ENCODE measurements at places on chromosomes 4 and X.
A peak's percentile ranks its signal among the peaks of the same experiment; 100 is the strongest.

- DNase-seq, result no peak
Observed at GRCh38 chr4:152115794-152116193, 355.0 kb upstream of the GATB start.

DNA sequence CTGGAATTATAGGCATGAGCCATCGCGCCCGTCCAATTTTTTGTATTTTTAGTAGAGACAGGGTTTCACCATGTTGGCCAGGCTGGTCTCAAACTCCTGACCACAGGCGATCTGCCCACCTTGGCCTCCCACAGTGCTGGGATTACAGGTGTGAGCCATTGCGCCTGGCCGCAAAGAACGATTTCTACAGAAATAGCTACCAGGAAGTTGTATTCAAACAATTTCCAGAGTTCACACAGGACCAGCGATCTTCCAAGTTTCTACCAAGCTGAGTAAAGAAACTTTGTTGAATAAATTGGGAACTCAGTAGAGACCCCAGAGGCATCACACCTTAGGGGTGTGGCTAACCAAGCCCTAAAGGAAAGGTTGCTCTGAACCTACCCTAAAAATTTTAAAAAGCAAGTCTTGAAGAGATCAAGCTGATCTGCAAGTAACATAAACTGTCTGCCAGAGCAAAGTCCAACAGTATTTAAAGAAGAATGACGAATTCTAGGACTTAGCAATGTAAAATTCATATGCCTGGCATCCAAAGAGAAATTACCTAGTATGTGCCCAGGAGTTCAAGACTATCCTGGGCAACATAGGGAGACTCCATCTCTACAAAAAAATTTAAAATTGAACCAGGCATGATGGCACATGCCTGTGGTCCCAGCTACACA lies 48.4 kb upstream of the USP9X start:
- no peak for DNase-seq

DNA sequence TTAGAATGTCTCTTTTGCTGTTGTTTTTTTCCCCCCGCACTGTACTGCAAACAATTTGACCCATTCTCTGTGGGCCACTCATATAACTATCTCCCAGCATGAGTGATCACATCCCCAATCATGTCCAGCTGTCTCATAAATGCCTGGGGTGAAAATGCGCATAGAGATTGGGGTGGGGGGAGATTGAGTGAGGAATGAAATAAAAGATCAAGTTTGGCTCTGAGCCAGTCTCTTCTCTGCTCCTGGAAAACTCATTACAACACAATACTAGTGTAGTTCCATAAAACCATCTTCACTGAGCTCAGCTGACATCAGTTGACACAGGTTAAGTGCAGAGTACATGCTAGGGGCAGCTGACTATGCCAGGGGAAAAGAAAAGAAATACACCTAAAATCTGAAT lies 96.9 kb downstream of the EGF start:
- no peak for DNase-seq

- DNase-seq, result no peak
Observed at GRCh38 chr4:76622717-76623116, 187.7 kb downstream of the SHROOM3 start.

DNA sequence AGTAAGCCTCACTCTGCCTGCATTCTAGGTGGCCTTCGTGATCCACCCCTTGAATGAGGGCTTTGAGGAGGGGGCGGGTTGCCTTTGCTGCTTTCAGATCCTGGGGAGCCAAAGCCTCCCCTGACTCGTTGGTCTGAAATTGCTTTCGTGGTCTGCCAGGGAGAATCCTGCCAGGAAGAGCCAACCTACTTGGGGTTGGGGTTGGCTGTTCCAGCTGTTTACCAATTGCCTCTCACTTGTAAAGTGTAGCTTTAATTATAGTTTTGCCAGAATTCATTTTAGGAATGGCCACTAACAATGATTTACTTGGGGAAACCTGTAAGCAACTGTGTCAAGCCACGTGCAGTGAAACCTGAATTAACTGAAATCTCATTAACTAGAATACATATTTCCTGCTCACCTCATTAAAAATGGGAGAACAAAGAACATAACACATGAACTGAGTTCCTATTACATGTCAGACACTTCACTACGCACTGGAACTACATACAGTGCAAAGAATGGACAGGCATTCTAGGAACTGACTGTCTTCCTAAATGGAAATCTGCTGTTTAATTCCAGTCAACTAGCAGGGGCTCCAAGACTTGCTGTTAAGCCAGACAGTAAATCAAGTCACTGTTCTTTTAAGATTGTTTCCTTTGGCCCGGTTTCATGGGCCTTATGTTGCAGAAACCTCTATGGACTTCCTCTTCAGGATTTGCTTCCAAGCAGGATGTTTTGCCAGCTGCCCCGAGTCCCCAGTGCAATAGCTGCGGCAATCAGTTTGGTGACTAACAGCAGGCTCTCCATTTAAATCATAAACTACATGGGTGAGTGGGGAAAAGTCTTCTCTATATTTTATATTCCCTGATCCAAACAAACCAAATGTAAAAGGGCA lies 16.4 kb upstream of the NKRF start:
- no peak for DNase-seq

DNA sequence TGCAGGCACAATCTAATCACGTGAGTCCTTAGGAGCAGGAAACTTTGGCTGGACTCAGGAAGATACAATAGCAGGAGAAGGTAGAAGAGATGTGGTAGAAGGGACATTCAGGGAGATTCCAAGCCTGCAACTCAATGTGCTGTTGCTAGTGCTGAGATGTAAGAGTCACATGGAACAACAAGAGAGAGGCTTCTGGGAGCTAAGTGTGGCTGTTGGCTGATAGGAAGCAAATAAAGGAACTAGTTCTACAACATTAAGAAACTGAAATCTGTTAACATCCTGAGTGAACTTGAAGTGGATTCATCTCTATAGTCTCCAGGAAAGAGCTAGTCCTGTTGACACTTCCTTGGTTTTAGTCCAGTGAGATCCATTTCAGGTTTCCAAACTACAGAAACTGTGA lies 1207.4 kb downstream of the ADGRL3 start:
- no peak for DNase-seq

- no peak for DNase-seq
Observed at GRCh38 chrX:20309806-20310205, 43.1 kb upstream of the RPS6KA3 start.

DNA sequence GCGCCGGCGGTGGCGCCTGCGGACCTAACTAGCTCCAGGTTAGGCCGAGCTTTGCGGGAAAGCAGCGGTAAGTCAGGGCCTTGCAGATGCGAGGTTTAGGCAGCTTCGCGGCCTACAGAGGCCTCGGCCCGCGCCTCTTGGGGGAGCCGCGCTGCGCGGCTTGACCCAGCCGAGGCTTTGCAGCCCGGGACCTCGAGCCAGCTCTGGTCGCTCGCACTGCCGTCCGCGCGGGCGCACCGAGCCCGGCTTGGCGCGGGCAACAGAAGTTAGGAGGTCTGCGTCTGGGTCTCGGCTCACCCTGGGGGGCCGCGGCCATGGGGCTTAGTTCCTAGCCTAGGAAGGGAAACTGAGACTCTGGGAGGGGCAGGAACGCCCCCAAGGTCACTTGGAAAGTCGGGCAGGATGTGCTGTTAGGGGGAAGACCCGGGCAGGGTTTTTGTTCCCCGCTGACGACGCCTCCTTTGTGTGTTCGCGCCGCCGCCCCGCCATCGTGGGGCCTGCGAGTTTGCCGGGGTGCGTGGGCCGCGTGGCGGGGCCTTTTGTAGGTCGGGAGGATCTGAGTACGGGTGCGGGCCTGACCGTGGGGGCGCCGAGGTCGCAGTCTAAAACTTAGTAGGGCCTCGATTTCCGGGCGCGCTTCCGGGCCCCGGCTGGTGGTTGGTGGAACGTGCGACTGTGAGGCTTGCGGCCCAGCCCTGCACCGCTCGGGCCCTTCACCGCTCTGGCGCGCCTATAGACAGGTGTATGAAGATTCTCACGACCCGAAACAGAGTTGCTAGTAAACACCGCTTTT lies 482 bp downstream of the RNF4 start:
- DNase-seq, result peak; percentile 58

GRCh38 chr4:2817701-2818350 lies 24.9 kb downstream of the SH3BP2 start:
- DNase-seq, result peak; percentile 65

DNA sequence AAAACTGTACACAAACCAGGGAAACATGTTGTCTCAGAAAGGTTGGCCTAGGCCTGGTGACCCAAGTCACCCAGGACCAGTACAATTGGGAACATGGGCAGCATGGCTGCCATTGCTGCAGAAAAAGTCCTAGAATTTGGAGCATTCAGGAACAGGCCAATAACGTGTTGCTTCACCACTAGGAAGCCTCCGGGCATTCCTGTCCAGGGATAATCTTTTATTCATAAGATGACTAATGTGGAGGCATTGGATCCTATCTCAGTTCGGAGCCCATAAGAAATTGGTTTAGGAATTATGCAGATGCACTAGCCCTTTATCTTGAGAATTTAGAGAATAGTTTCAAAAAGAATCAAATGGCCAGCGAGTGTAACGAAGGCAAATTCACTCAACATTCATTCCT lies 242.8 kb upstream of the NDST4 start:
- DNase-seq, result no peak

DNA sequence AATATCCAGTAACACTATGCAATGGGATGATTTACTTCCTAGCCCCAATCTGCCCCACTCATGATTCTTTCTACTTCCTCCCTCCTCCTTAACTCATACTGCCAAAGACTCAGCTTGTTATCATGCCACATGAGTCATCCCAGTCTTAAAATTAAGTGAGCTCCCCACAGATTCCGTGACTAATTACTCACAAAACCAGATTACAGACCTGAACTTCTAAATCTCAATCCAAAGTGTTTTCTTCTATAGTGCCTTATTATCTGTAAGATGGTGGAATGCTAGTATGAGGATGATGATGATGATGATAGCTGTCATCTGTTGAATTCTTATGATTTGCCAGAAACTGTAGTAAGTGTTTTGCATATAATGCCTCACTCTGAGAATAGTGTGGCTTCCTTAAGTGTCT lies 27.7 kb upstream of the GPC3 start:
- no peak for DNase-seq

DNA sequence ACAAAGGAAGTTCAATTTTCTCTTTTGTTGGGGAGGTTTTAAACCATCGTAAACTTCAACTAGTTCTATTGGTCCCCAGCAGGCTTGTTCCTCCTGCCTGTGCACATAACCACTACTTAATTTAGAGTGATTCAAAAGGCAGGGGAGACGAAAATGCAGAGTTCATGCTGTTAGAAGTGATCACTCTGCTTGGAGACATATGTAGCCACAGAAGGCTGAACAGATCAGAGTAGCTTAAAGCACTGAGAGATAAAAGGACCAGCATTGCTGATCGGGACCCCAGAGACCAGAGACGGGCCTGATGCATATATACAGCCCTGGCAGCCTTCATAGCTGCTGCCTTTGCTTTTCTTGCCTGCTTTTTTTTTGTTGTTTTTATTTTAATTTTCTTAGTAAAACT lies 662.0 kb upstream of the CPEB2 start:
- DNase-seq, result no peak

DNA sequence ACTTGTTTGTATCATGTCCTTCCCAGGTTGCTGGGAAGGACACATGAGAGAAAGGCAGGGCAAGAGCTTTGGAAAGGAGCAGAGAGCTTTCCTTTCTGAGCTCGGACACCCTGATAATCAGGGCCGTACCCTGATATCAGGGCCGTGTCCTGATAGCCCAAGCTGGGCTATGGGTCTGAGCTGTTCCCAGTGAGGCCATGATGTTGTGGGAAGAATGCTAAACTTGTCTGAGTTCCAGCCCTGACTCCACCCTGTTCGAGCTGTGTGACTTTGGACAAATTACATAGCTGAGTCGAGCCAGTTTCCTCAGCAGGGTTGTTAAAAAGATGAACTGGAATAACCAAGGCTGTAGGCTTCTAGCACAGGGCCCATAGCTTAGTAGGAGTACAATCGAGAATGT lies 3.3 kb upstream of the CXCR3 start:
- DNase-seq, result no peak

- DNase-seq, result no peak
Observed at GRCh38 chr4:105189855-105190650, 43.4 kb downstream of the TET2 start.

- DNase-seq, result no peak
Observed at GRCh38 chr4:188196134-188196735, 57.0 kb downstream of the TRIML1 start.

GRCh38 chr4:94577136-94577535 lies 125.4 kb downstream of the PDLIM5 start:
- peak; percentile 28 for DNase-seq

- DNase-seq, result no peak
Observed at GRCh38 chr4:48504352-48504751, 14.3 kb downstream of the ZAR1 start.

DNA sequence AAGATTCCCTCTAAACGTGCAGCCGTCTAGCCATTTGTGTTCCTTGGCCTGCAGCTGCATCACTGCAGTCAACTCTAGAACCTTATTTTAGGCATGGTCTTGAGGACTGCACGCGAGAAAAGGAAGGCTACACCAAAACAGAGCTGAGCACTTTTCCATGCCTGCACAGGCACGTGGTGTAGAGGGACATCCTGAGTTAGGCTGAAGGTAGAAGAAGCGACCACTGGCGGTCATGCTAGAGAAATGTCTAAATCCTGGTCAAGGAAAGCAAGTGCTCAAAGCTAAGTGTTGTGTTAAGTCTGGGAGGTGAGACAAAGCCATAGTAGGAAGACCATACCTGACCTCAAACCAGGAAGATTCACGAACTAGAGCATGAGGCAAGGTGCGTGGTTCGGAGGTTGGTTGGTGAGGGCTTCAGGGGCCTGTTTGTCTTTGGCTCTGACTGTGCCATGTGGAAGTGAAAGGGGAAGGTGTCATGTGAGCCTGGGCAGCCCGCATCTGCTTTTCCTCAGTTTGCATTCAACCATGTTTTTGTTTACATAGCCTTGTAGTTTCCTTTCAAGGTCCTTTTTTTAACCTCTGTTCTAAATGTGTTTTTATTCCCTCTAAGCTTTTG lies 203.8 kb downstream of the AASDH start:
- DNase-seq, result no peak

DNA sequence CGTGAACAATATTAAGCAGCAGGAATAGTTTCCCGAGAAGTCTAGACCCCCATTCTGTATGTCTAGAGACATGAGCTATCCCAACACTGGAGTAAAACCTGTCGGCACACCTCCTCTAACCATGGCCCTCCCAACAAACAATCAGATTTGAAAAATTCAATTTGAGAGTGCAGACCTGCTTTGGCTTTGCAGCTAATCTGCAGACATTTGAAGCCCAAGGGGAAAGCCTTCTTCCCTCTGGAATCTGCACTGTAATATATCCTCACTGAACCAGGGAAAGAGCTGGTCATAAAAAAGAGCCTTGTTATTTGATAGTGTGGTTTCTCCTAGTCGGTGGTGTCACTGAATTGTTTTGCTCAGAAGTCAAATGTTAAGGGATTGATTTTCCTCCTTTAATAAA lies 44.6 kb upstream of the KLHL34 start:
- DNase-seq, result no peak

GRCh38 chr4:184769141-184769765 lies 35.4 kb upstream of the CENPU start:
- no peak for DNase-seq

DNA sequence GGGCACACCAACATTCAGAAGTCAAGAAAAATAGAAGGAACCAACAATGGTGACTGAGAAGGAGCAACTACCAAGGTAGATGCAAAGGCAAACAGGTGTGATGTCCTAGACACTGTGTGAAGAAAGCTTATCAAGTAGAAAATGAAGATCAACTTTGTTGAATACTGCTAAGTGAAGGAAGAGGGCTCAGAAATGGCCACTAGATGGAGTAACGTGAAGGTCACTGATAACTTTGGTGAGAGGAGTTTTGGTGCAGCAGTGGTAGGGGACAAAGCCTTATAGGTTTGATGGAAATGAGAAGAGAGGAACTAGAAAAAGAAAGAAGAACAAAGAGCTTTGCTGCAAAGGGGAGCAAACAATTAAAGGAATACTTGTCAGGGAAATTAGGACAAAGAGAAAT lies 23.5 kb downstream of the OTC start:
- DNase-seq, result no peak

- no peak for DNase-seq
Observed at GRCh38 chr4:38385093-38386004, 278.6 kb upstream of the KLF3 start.
